ENCODE measurements at places on chromosomes 2 and 18.

GRCh38 chr2:241506793-241507429 lies 1.5 kb downstream of the STK25 start:
- no peak for DNase-seq

DNA sequence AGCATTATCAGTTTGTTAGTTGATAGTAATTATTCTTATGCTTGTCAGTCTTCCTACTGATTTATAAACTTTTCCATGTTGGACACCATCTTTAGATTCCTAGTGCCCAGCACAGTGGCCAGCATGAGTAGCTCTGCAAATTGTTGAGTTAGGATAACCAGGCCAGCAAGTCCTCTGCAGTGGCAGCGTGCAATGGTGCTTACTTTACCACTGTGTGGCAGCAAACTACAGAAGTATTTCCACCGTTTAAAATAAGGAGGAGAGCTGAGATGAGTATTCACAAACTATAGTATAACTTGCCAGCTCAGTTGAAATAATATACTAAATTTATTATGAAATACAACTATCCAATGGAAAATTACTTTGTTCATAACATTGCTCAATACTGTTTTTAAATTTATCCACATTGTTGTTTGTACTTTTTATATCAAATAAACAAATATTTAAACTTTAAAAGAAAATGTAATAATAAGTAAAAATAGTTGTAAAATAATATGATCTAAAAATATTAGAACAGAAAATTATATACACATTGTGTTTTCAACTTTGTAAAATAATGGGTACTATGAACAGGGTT lies 9.3 kb upstream of the THADA start:
- DNase-seq = peak; percentile 71

DNA sequence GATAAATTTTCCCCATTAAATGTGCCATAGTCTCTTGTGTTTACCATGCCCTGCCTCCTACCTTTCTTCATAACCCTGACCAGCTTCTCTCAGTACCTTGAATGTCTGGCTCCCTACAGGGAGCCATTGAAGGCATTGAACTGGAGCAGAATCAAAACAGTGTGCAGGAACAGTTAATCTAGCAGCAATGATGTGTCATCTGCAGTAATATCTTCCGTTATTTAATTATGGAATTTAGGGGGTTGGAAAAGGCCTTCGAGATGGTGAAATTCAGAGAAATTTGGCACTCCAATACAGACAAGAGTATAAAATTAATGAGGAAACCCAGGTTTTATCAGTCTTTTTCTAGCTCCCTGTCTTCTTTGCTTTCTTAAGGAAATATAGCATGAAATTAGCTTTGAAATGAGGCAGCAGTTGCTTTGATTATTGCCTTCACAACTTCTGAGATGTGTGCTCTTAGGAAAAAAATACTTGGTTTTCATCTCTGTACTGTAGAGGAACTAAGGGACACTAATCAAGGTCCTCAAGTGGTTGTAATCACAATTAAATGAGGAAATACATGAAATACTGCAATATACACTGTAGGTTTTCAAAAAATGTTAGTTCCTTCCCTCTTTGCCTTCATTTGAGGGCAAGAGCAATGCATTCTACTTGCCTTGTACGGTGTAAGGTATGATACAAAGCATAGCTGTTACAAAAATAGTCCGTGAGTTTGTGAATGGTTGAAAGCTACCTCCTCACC lies 369.1 kb downstream of the SETBP1 start:
- DNase-seq = no peak

GRCh38 chr18:12391487-12392165 lies 14.6 kb upstream of the AFG3L2 start:
- peak; percentile 76 for DNase-seq

GRCh38 chr2:99841749-99842148 lies 300.6 kb downstream of the AFF3 start:
- no peak for DNase-seq

DNA sequence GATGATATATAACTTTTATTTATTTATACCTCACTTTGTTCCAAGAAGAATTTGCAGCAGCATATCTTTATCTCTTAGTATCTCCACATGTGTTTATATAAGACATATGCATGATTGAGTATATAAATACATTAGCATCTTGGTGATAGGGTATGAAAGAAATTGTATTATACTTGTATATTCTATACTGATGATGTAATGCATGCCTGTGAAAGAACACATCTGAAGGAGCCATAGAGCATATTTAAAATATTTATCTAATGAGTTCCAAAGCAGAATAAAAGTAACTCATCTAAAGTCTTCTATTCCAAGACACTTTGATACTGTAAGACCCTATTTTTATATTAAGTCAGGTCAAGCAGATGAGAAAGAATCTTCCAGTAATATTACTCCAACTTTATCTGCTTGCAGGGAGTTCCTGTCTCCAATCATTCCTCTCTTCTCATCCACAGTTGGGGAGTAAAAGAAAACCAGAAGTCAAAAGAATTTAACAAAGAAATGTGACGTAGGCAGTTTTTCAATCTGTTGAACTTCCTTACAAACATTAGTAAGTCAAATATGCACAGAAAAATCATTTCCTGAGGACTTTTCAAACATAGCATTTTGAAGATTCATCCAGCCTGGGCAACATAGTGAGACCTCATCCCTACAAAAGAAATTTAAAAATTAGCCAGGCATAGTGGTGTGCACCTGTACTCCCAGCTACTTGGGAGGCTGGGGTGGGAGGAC lies 76.7 kb downstream of the DTNB start:
- no peak for DNase-seq

GRCh38 chr2:160697817-160698216 lies 204.2 kb upstream of the RBMS1 start:
- no peak for DNase-seq

DNA sequence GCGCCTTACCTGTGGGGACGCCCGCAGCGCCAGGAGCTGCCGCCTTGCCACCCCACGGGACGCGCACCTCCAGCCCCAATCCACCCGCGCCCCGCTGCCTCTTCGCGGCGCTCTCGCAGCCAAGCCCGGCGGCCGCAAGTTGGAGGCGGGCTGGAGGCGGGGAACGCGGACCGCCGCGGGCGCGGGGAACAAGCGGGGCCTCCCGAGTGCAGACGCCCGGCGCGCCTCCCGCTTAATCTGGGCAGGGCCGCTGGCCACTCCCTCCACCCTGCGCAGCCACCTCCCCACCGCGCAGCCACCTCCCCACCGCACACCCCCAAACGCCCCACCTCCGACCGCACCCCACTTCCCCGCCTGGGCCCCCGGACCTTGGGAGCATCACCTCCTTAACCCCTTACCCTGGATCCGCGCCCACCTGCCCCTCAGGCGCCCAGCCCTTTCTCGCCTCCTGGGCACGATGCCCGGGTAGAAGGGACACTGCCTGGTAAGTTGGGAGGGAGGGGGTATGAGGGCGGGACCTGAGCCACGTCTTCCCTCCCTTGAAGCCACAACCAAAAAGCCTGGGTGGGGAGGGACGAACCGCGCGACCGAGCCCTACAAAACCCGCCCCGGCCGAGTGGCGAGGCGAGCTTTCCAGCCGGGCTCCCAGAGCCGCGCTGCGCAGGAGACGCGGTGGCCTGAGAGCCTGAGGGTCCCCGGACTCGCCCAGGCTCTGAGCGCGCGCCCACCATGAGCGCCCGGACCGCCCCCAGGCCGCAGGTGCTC lies at the start of the genes COL4A3 and COL4A4:
Gene COL4A3 (plus strand): TSS at position 627 of the 765 bp plus-strand sequence. CDS start 103 bp downstream, at position 730.
Gene COL4A4 (minus strand): TSS at position 208 of the 765 bp plus-strand sequence. CDS start 16,722 bp downstream, outside the sequence.
- DNase-seq = no peak

DNA sequence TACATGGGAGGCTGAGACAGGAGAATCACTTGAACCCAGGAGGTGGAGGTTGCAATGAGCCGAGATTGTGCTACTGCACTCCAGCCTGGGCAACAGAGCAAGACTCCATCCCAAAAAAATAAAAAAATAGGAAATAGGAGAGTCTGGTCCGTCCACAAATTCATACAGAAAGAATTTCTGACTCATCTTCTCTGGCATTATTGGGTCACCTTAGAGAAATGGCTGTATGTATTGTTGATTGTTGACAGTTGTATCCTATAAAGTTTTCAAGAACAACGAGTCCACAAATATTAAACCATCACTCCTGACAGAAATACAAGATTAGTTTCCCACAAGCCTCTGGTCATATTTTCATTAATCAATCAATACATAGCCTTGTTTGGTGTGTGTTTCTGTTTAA lies 20.4 kb downstream of the RBM43 start:
- no peak for DNase-seq

DNA sequence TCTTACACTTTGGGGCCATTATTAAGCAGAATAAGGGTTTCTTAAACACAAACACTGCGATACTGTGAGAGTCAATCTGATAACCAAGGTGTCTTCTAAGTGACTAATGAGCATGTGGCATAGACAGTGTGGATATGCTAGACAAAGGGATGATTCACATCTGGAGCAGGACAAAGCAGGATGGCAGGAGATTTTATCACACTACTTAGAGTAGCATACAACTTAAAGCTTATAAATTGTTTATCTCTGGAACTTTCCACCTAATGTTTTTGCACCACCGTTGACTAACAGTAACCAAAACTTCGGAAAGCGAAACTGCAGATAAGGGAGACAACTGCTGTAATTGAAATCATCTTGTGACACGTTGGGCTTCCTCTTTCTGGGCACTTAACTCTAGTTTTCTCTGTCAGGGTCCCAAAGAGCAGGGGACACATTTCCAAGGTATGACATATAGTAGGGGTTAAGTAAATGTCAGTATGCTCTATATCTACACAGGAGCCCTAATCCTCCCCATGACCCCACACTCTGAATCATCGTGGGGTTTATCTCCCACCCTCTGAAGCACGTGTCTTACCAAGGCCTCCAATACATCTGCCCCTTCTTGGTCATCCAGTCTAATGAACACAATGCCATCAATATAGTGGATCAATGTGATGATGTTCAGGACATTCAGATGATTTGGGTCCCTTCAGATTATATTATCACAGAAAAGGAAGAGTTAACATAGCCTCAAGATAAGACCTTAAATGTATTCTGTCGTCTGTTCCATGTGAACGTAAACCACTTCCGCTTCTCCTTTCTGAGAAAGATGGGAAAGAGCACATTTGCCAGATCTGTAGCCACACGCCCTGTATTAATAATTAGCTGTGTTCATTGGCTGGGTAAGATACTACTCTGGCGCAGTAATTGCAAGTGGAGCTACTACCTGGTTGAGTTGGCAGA lies 78.7 kb downstream of the FTCDNL1 start:
- DNase-seq = no peak

DNA sequence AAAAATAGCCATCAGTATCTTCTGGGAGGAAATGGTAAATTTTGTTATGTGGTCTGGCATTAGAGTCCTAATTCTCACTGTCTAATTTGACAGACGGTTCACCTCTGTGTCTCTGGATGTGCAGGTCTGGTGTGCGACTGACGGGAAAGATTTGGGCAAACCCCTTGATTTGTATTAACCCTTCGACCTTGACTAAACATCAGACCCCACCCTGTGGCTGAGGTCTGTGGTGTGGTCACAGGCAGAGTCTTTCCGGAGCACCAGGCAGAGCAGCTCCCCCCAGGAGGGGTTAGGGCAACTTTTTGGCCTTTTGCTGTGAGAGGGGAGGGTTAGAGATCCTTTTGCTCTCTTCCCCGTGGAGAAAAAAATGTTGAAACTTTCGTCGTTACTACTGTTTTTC lies 6.4 kb downstream of the TWIST2 start:
- DNase-seq = no peak
